ENCODE measurements at places on chromosomes 12 and 14.

GRCh38 chr12:129063600-129063999 is 210.3 kb downstream of the GLT1D1 start:
- no peak for DNase-seq
- H3K27ac ChIP-seq = no peak overlapping the region
- H3K27me3 ChIP-seq = no peaks in the 10 kb centered on the region
- H3K36me3 ChIP-seq = no peaks in the 10 kb centered on the region
- no peaks in the 10 kb centered on the region for H3K4me1 ChIP-seq

- no peak for DNase-seq
- no peaks in the 10 kb centered on the region for H3K36me3 ChIP-seq
- no peaks in the 10 kb centered on the region for H3K27me3 ChIP-seq
- peak overlapping the region; percentile 85 for H3K27ac ChIP-seq
These were observed 29.9 kb downstream of the PXN start for GRCh38 chr12:120235369-120236323.

DNA sequence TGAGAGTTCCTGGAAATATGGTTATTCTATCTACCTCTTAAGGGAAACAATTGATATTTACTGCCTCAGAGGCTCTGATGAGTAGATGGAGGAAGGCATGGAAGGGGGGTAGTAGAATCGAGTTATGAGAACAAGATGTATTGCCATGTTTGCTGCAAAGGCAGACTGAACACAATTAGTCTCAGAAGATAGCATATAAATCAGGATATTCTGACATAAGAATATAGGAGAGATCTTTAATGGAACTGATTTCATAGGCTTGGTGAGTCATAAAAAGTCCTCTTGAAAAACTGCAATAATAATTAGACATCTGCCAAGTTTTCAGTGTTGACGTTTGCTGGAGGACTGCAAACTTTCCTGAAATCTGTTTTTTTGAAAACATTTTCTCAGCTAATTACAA is 636.1 kb downstream of the TMTC2 start:
- H3K36me3 ChIP-seq = no peaks in the 10 kb centered on the region
- no peak overlapping the region for H3K4me3 ChIP-seq
- no peak for DNase-seq
- H3K4me1 ChIP-seq = no peaks in the 10 kb centered on the region
- H3K27me3 ChIP-seq = no peaks in the 10 kb centered on the region

GRCh38 chr14:64463195-64463594 is 2.1 kb upstream of the AKAP5 start:
- H3K27me3 ChIP-seq = no peaks in the 10 kb centered on the region
- no peak overlapping the region for H3K4me3 ChIP-seq
- no peak for DNase-seq
- peaks cover 19% of the 10 kb centered on the region for H3K4me1 ChIP-seq
- H3K27ac ChIP-seq = no peak overlapping the region

- no peak overlapping the region for H3K4me3 ChIP-seq
- no peaks in the 10 kb centered on the region for H3K27me3 ChIP-seq
- DNase-seq = no peak
- no peaks in the 10 kb centered on the region for H3K4me1 ChIP-seq
- no peak overlapping the region for H3K27ac ChIP-seq
These were observed 633.5 kb downstream of the RERGL start for GRCh38 chr12:17456486-17456885.

Measured in upper lobe of right lung (tissue), 1 donor.